ENCODE measurements at places on chromosomes 1 and 21.

DNA sequence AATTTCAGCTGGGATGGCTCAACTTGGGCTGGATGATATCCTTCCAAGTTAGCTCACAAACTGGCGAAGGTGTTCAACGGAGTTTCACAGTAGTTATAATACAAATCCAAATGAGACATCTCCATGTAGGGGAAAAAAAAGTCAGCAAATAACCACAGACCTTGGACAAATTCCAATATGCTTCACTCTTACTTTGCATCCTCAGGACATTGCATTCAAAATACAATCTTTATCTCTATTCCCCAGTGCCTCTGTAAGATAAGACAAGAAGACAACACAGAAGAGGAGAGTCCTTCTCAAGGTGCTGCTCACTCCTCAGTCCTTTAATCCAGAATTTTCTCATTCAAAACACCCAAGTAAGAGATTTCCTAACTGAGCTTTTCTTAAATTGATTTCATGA is 1797.7 kb downstream of the MRPL39 start:
- no peak for DNase-seq

GRCh38 chr1:34784751-34785221 is 3.8 kb downstream of the GJB3 start:
- DNase-seq = no peak

GRCh38 chr1:223827193-223827663 is 18.5 kb downstream of the TP53BP2 start:
- DNase-seq = no peak

DNA sequence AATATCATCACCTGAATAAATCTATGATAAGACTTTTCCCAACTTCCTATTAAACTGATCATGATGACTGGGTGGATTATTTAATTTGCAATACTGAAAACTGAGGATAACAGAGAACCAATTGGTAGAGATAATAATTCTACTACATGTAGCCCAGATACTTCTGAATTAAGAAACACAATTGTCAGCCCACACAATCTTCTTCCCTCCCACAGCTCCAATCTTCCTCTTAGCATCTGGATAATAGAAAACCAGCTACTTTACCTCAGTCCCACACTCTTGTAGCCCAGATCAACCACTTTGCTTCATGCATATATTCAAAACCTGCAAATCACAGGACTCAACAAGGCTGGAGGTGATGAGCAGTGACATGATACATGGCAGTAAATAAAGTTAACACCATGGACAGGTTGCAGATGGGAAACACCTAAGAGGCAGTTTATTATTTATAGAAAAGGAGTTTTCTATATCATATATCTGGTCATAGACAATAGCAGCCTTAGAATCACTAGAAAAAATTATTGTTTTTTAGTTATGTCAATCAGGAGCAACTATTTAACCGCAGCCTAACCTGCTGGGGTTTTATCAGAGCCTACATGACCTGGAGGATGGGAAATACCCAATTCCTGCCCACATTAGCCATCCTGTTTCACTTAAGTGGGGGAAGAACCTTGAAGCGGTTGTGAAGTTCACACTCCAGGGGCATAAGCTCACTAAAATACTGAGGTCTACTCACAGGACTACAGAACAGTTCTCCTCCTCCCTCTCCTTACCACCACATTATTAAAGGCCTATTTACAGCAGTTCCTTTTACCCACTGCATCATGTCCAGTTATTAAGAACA is 16.7 kb downstream of the FRRS1 start:
- no peak for DNase-seq

DNA sequence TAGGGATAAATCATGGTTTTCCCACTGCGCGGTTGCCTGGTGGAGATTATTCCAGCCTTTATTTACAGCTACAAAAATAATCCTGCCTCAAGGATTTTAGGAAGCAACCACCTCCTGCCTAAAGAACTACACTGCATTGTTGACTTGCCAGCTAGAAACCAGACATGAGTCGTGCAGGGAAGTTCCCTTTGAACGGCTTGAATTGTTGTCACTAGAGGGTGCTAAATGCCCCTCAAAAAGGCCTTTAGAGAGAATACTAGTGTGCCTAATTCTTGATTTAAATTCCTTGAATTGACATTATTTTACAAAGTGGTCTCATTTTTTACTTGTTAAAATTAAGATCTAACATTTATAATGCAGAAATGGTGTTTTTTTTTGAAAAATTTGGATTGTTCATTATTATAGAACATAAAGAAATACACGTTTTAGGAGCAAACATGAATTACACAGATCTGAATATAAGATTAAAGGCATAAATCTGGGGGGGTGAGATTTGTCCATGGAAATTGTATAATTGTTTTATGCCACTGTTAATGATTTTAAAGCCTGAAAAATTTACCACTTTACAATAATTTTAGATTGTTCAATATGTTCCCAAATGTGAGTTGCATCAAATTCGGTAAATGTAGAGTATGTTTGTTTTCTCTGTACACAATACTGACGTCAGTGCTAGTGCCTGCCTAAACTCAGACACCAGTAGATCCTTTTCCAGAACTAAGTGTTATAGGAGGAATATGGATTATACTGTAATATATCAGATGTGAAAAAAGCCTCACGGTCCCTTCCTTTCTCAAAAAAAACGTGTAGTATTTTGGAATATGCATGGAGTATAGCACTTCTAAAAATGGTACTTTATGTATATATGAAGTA is 7.6 kb upstream of the ERG start:
- no peak for DNase-seq

- no peak for DNase-seq
Observed at GRCh38 chr21:32329331-32329730, 30.7 kb downstream of the MRAP start.

- DNase-seq = no peak
Observed at GRCh38 chr21:44727321-44727720, 15.9 kb upstream of the TSPEAR start.

- DNase-seq = no peak
Observed at GRCh38 chr21:44420416-44421205, 34.7 kb upstream of the LRRC3 start.

GRCh38 chr21:37181059-37181458 is 86.1 kb downstream of the VPS26C start:
- no peak for DNase-seq

DNA sequence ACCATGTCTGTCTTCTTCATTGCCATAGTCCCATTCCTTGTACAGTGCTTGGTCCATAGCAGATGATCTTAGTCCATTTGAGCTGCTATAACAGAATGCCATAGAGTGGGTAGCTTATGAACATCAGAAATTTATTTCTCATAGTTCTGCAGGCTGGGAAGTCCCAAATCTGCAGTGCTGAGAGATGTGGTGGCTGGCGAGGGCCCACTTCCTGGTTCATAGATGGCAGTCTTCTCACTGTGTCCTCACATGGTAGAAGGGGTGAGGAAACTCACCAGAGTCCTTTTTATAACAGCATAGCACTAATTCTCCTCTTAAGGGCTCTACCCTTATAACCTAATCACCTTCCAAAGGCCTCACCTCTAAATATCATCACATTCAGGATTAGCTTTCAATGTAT is 23.1 kb upstream of the RAP1A start:
- DNase-seq = no peak

DNA sequence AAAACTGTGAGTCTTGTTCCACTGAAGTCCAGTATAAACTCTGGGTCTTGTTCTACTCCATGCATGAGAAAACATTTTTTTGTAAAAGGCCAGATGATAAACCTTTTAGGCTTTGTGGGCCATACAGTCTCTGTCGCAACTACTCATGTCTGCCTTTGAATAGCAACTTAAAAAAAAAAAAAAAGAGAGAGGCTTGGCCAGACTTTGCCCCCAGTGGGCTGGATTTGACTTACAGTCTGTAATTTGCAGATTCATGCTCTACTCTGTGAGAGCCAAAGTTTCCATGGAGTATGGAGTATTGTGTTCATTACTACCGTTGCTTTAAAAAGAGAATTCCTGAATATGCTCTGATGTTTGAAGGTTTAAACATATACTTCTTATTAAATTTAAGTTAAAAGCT is 654.9 kb upstream of the PKN2 start:
- no peak for DNase-seq

DNA sequence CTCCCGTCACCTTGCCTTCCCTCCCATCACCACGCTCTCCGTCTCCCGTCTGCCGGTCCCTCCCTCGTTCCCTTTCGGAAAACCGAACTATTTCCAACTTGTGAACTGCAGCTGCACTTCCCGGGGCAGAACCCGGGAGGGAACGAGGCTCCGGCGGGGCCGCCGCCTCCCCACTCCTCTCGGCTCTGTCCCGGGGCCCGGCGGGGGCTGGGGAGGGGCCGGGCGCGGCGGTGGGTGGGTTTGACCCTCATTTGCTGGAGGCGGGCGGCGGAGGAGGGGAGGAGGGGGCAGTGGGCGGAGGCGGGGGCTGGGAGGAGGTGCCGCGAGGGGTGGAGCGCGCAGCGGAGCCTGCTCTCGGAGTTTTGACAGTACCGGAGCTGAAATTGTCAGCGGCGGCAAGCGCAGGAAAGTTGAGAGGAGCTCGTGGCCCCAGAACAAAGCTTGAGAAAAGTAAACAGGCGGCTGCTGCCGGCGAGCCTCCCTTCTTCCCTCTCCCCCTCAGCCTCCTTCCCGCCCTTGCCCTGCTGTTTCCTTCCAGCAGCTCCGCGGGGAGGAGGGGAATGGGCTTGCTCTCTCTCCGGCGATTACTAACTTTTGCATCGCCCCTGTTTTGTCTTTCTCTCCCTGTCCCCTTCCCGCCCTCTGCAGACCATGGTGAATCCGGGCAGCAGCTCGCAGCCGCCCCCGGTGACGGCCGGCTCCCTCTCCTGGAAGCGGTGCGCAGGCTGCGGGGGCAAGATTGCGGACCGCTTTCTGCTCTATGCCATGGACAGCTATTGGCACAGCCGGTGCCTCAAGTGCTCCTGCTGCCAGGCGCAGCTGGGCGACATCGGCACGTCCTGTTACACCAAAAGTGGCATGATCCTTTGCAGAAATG is 2.9 kb downstream of the LMO4 start:
- no peak for DNase-seq

DNA sequence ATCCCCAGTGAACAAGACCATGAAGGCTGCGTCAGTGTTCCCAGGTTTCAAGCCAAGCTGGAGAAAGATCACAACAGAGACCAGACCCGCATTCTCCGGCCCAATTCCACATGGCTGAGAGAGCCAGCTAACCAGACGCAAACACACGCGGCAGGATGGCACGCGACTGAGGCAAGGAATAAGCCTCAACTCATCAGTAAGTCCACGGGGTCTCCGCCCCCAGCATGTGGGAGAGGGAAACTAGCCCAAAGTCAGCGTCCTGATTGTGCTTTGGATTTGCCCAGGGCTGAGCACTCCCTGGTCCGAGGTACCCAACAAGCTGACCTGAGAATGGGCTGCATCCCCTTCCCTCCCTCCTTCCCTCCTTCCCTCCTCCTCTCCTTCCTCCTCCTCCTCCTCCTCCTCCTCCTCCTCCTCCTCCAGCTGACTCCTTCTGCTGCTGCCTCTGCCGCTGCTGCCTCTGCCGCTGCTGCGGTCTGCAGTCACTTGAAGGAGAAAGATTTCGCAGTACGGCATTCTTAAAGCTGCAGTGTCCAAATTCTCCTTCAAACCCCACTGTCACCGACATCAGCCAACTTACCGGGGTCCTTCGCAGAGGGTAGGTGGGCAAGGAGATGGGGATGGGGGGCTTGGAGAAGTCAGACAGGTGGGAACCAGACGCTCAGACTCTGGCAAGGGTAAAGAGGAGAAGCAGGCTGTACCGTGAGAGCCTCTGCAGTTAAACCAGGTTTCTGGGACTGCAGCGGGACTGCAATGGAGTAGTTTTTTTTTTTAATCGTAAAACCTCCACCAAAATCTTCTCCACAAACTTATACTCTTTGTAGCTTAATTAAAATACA is 33.0 kb upstream of the H6PD start:
- DNase-seq = no peak

DNA sequence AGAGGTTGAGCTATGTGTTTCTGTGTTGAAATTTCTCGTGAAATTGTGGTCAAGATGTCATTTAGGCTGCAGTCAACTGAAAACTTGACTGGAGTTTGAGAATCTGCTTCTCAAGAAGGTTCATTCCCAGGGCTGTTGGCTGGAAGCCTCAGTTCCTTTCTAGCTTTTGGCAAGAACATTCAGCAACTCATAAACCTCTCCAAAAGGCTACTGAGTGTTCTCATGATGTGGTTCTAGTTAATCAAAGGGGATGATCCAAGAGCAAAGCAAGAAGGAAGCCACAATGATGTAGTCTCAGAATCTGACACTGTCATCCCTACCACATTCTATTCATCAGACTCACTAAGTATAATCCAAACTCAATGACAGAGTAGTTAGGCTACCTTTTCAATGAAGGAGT is 66.6 kb downstream of the SPATA6 start:
- DNase-seq = no peak

GRCh38 chr1:89839516-89839915 is 18.7 kb downstream of the LRRC8D start:
- DNase-seq = no peak

DNA sequence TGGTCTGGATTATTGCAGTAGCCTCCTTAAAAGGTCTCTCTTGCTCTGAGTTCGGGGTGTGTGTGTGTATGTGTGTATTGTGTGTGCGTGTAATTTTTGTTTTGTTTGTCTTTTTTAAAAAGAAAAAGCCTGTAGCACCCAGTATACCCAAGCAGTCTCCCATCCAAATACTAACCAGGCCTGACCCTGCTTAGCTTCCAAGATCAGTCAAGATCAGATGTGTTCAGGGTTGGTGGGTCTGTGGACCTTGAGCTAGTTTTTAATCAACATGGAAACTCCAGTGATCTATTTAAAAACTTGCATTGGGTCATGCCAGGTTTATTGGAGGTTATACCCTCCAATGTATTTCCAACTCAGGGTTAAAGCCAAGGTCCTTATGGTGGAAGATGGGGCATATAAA is 40.3 kb downstream of the FNBP1L start:
- no peak for DNase-seq

DNA sequence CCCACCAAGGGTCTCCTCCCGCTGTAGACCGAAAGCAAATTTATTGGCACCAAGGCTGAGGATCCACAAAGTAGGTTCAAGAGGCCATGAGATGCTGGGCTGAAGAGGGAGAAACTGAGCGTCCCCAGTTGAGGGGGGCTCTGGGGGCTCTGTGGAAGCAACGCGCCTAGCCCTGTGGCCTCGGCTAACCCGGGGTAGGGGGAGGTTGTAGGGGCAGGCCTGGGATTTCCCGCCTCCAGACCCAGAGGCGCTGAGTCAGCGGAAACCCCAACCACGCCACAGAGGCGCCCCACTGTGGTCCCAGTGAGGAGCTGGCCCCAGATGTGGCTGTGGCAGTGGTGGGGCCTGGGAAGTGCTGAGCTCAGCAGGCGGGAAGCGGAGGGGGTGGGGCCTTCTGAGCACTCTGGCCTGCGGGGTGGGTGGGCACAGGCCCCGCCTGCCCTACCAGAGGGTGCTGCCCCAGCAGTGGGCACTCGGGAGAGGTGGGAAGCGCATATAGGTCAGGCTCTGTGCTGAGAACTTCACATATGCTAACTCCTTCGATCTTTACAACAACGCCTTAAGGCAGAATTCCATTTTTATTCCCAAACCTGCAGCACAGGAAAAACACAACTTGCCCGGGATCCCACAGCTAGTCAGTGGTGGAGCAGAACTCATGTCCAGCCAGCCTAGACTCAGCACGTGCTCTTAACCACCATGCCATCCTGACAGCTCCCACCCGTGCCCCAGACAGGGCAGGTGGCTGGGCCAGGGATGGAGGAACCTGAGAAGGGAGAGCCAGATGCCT is 1.5 kb upstream of the COL16A1 start:
- DNase-seq = no peak
